EL (cell line): ENCODE measurements at places on chromosomes 7 and 10.
A peak's percentile ranks its signal among the peaks of the same experiment; 100 is the strongest.

DNA sequence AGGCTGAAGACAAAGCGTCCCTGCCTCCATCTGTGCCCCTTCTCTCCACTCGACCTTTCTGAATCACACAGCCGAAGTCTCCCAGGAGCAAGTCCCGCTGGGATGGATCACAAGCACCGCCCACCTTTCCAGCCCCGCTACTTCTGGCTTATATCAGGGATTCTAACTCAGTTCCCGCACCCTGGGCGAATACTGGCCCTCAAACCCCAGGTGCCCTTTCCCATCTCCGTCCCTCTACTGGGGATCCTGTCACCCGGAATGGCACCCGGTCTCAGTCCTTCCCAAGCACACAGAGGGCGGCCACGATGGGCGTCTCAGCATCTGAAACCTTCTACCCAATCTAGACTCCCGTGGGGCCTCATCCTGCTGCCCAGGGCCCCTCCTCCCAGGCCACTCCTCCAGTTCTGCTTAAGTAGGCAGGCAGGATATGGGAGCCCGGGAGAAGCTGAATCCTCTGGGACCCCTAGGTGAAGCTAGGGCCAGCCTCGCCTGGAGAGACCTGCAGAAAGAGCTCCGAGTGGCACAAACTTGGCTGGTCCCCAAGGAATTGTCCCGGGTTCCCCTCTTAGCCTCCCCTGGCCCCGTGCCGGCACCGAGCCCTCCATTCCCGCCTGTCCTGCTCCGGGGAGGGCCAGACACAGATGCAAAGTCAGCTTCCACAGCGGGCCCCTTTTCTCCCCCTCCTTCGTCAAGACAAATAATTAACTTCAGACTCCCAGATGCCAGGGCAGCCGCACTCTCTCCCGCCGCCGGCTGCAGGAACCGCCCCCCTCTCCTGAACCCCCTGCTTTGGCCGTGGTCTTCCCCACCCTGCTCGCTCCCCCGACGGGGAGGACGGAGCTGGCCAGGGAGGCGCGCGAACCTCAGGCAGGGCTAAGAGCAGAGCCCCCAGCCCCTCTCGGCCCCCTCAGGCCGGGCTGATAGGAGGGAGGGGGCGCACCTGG is 612 bp downstream of the KCP start:
- DNase-seq: peak; percentile 70

DNA sequence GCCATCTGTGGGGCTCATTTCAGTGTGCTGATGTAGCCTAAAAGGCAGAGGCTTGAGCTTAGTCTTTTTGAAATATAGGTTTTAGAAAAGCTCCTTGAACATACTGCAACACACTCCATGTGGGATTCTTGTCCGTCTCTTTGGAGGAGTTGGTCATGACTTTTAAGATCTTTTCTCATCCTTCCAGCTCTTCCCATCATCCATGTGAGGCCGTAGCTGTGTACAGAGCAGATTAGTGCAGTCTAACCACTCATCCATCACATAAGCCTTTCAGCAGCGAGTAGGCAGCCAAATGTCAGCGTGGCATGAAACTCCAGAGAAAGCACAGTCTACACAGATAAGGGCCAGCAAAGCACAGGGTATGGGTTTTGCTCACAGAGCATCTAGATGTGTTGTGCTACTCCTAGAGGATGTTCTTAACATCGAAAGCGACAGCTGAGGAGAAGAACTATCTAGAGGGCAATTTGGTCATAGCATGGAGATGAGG is 28.1 kb upstream of the NPVF start:
- DNase-seq: no peak

GRCh38 chr7:55069271-55069792 is 50.5 kb downstream of the EGFR start:
- no peak for DNase-seq

DNA sequence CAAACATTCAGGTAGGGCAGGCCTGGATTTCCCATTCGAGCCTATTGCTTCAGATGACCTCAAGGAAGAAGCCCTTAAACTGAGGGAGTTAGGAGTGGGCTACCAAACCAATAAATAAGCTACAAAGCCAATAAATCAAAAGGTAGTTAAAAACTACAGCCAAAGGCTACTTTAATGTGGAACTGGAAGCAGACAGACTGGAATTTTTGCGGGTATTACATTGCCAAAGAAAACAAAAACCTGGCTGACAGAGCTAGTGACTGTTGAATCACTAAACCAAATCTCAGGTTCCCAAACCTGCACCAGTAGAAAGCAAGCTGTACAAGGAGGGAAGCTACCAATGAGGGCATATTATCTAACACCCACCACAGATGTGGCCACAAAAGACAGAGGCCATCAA is 315.6 kb downstream of the GRM8 start:
- DNase-seq: no peak

GRCh38 chr10:3779158-3779741 is 5.8 kb downstream of the KLF6 start:
- peak; percentile 17 for DNase-seq

- DNase-seq: peak; percentile 85
These were observed 110.5 kb downstream of the ITGA8 start for GRCh38 chr10:15609246-15609645.
